ENCODE measurements at places on chromosomes 2 and 18.
A peak's percentile ranks its signal among the peaks of the same experiment; 100 is the strongest.

- no peak for DNase-seq
Measured at GRCh38 chr2:202911203-202911511, 316 bp downstream of the WDR12 start.

DNA sequence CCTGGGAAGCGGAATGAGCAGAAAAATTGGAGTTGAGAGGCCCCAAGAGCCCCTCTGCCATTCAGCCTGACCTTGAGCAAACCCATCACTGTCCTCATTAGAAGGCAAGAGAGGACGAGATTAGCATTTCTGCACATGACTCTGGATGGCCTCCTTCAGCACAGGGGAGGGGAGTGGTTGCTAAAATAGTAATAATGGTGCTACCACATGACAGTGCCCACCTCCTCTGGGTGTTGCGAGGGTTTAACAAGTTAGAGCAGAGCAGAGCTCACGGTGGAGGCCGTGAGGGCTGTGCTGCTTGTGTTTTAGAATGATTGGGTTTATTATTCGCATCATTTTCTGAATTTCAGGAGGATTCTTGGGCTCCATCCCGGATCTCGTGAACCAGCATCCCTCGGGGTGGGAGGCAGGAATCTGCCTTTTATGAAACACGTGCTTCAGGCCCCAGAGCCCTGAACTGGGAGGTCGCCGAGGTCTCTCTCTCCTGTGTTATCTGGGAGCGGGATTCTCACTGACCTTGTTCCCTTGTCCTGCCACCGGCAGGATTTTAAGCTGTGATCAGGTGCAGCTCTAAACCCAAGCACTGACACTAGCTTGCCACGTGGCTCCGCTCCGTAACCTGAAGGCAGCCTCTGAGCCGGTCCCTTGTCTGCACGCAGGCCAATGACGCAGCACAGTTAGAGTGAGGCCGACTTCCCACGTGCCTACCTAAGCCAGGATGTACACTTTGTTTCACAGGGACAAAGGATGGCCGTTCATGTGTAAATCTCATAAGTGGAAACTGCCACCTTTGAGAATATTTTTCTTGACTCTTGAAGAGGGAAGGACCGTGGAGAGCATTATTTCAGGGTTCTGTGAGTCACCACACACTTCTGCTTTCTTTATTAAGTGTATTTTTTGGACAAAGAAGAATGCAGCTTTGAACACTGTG is 142.3 kb downstream of the ACOXL start:
- DNase-seq = no peak

DNA sequence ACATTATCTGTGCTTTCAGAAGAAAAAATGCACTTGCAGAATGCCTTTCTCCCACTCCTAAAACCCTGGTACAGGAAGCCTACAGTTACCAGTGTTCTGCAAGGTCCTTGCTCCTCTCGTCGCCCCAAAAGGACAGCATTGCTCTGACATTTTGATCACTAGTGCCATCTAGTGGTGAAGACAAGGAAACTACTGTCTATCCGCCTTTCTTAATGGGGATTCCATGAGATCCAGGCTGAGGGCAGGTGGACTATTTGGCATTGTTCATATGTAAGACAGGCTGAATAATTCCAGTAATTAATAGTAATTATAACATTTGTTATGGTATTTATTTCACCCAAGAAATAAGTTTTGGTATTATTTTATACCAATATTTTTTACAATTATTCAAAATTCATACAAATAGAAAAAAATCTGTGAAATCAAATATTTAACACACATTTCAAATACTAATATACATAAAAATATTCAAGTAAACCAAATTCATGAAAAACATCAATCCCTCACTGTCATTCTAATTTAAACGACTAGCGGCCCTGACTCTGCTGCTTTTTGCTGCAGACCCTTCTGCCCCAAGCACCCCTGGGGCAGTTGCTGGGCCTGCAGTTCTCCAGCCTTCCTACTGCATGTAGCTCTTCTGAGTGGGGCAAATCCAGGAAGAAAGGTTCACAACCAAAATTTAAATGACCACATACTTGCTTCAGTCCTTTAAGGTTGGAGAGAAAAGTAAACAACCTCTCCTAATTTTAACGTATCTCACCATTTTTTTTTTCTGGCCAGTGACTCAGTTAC is 19.0 kb downstream of the TPGS2 start:
- DNase-seq = peak; percentile 39

DNA sequence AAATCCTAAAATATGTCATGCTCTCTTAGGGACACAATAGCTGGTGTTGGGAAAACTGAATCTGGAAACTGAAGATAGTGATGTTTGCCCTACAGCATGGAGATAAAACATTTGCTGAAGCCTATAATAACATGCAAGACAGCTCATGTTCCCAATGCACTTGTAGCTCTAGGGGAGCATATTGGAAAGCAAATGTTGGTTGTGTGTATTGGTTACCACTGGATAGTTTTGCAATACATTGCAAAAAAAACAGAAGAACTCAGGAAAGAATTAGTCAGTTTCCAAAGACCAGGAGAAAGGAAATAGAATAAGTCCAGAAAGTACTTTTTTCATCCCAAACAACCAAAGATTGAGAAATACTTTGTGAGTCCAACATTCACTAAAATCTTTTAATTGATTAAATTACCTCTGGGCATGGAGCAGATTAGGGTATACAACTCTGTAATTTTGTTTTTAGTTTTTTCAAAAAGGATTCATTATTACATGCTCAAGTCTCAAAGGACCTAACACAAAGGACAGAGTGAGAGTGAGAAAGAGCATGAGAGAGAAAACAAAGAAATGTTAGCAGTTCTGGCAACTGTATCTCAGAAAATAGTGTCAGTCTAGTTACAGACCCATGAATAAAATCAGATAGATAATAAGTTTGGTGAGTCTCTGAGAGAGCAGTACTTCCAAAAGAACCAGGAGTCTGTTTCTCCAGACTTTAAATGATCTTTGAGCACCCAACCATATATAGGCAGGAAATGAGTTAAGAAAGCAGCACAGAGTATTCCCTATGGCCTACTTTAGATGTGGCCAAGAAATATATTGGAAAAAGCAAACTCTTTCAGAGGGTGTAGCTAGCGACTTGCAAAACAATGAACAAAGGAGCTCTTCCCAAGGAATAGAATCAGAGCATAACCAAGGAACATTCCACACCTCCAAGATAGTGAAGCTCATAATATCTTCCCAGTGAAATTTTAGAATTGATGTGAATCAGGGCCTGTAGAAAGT is 36.6 kb upstream of the COL3A1 start:
- no peak for DNase-seq

DNA sequence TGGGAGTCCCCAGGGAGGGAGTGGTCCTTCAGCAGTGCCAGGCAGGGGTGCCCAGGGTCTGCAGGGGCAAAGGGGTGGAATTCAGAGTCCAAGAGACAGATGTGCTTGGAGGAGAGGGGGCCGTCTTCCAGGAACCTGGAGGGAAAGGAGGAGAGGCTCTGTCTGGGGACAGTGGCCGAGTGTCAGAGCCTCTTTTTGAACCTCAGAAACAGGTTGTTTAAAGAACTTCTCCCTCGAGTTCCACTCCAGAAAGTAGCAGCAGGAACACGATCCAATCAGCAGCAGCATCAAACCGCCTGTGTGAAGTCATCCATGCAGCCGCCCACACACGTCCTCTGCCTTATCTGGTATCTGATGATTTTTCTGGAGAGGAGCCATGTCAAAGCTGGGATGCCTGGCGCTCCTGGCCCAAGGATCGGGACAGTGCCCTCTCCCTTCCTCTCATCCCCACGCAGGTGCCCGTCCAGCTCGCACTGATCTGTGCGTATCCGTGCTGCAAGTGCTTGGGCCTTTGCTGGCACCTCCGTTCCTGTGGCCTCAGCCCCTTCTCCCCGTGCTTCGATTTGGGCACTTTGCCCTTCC is 205.1 kb downstream of the NDUFA10 start:
- no peak for DNase-seq

- DNase-seq = no peak
Measured at GRCh38 chr2:213016166-213016983, 135.0 kb downstream of the IKZF2 start.

GRCh38 chr2:171225302-171225980 is 64.7 kb upstream of the TLK1 start:
- no peak for DNase-seq

GRCh38 chr2:238255151-238255551 is 15.3 kb upstream of the HES6 start:
- DNase-seq = no peak

- DNase-seq = no peak
Measured at GRCh38 chr2:70341477-70341765, 39.6 kb upstream of the FAM136A start.

DNA sequence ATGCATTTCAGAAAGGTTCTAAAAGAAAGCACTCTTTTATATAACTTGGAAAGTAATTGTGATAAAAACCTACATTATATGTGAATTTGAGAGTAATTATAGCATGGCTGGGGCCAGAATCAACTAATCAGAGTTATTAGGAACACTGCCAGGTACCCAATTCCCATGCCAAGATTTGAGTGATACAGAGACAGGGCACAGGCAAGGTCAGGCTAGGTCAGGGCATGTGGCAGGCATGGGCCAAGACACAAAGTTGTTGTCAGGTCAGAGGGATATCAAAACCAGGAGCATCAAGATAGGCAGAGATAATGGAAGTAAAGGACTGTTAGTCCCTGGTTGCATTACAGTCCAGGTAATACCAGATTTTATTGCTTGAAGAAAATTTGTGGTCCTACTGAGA is 87.4 kb downstream of the MYO3B start:
- no peak for DNase-seq

- no peak for DNase-seq
Measured at GRCh38 chr2:216740557-216741222, 45.3 kb upstream of the IGFBP5 start.

GRCh38 chr2:170052151-170052550 is 125.8 kb upstream of the MYO3B start:
- no peak for DNase-seq

DNA sequence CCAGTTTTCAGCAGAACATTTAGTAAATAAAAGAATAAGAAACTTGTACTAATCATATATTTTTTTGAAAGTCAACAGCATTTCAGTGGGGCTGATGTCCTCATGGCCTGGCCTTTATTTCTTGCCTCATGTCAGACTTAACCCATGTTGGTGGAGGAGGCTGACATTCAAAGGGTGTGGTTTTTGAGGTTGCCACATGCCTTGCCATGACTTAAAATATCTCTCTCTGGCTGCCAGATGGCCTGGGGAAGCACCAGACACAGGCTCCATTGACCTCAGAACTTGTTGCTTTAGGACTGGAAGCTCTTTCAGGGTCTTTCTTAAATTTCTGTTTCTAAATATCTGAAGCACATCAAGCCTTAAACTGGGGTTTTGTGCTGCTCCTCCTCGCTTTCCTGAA is 32.5 kb upstream of the CD28 start:
- peak; percentile 62 for DNase-seq

GRCh38 chr2:134117676-134118075 is 136.2 kb upstream of the MGAT5 start:
- DNase-seq = no peak

Measured in activated naive CD4-positive, alpha-beta T cell treated with anti-CD3 and anti-CD28 coated beads, Interleukin-2, amount 10 ng/mL, durations not matched to agents 7 days and 5 days (primary cell).